ENCODE measurements at places on chromosomes 6 and 20.

GRCh38 chr20:57440678-57441509 lies 49.7 kb downstream of the RBM38 start:
- no peak for DNase-seq

- peak; percentile 75 for DNase-seq
Observed at GRCh38 chr20:38875175-38875993, 50.8 kb upstream of the FAM83D start.

DNA sequence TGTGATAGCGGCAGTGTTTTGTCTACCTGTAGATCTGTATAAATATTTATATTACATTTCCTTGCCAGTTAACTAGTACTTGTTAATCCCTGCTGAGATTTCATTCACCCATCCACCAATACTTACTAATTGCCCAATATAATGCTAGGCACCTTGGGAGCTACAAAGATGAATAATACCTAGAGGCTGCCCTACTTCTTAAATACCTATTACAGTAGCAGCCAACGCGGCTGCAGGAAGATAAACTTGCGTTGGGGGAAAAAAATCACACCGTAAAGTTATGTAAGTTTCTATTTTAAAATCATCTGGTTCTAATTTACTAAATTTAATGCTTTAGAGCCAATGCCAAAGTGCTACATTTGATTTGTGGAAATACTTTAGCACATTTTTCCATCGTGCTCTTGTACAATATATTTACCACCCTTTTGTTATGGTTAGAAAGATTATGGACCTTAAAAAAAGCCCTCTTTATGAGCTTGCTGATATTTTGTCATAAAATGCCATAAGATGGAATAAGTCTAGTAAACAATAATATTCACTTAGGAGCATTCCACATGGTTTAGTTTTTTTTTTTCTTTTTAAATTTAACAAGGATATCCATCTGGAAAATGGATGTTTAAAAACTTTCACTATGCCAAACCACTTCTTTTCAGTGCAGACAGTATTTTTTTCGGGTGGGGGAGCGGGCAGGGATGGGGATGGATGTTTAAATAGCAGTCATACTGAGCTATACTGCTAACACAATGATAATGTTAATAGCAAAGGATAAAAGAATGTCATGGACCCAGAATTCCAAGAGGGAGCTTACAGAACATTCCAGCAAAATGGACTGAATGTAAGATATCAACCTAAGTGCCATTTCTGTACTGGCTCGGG lies 13.2 kb upstream of the NEDD9 start:
- DNase-seq = no peak

- DNase-seq = no peak
Observed at GRCh38 chr6:143192766-143193165, 132.1 kb downstream of the AIG1 start.

DNA sequence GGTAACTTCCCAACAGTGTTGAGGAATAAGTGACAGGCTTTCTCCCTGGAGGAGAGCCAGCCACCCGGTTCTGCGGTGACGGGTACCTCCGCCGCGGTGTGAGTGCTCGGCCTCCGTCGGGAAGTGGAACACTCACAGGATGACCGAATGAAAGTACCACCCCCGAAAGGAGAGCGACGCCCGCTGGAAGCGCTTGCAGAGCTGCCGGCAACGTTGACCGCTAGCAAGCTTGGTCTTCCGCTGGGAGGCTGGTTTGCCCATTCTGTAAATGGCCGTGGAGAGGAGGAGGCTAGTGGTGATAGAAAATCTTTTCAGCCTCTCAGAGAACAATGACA lies 614 bp upstream of the TMEM242 start:
- DNase-seq = no peak

GRCh38 chr6:1042583-1043457 lies 269.1 kb upstream of the FOXQ1 start:
- no peak for DNase-seq

DNA sequence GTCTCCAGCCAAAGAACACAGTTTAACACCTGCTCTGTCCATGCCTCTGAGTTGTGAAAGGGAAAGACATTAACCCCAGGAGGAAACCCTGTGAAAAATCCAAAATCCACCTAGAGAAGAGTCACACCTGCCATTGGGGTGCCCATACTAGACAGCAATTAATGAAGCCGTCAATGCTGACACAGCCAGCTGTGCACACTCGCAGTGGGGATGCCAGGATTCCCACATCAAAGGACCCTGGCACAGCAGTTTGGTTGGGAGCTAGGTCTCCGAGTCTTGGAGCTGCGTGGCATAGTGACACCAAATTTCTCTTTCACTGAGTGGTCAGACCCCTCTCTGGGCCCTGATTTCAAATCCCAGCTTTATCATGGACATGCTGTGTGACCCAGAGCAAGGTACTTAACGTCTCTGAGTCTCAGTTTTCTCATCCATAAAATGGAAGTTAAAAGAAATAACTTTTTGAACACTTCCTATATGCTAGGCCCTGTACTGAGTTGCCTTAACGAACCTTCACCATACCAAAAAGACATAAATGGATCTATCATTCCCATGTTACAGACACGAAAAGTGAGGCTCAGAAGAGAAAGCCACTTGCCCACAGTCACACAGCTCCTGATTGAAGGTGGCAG lies 30.8 kb downstream of the BPIFB1 start:
- no peak for DNase-seq

- DNase-seq = peak; percentile 70
Observed at GRCh38 chr6:31558631-31559500, 11.5 kb downstream of the NFKBIL1 start.

- no peak for DNase-seq
Observed at GRCh38 chr20:4443016-4443415, 278.7 kb upstream of the PRND start.

DNA sequence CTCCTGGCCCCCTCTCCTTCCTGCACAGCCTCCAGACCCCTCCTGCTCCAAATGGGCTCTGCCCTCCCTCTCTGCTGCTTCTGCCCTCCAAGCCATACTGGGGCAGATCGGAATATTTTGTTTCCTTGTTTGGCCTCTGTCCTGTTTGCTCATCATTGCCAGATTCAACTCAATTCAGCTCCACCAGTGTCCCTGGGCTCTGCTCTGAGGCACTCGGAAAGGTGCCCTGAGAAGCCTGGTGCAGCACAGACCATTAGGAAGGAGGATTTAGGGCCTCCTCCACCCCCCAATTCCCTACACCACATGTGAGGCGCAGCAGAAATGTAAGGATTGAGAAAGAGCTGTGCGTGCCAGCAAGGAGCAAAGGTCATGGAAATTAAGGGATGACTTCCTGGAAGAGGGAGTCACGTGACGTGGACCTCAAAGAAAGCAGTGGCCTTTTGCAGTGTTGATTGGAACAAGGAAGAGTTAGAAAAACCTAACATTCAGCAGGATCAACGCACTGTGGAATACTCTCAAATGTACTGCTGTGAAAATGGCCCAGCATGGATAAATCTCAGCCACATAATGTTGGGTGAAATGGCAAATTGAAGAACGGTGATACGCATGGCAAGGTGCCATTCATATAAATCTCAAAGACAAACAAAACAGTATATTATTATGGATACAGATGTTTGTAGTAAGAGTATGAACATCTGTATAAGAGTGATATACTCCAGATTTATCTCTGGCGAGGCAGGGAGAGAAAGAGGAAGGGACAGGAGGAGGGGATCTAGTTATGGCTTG lies 229.5 kb upstream of the RNF24 start:
- DNase-seq = no peak

- peak; percentile 39 for DNase-seq
Observed at GRCh38 chr6:13681305-13682061, 30.2 kb downstream of the RANBP9 start.

GRCh38 chr6:28525496-28526039 lies at the start of gene GPX5:
Gene GPX5, plus strand, starts transcription at chr6:28525881. Its CDS starts 133 bp downstream, at chr6:28526014.
- no peak for DNase-seq

- DNase-seq = no peak
Observed at GRCh38 chr20:18004384-18005031, 35.7 kb downstream of the MGME1 start.

DNA sequence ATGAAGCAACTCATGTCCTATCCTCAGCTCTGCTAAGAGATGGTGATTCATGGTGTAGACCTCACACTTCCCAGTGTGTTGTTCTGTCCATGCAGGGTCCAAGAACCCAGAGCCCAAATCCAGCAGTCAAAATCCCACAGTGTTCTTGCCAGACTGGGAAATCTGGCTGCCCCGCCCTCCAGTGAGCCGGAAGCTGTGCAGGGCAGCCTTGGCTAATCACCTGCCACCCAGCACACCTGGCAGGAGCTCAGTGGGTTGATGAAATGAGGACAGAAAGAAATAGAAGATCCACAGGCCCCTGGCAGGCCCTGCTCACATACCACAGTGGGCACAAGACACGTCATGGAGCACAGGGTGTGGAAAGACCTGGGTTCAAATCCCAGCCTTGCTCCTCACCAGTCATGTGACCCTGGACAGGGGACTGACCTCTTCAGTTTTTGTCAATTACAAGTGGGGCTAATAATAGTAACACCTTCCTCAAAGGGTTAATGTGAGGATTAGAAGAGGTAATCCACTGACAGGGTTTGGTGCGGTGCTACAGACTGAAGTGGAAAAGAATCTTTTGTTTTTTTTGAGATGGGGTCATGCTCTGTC lies 13.6 kb upstream of the GUCA1A start:
- no peak for DNase-seq

GRCh38 chr6:15255481-15255880 lies 9.6 kb downstream of the JARID2 start:
- DNase-seq = no peak

DNA sequence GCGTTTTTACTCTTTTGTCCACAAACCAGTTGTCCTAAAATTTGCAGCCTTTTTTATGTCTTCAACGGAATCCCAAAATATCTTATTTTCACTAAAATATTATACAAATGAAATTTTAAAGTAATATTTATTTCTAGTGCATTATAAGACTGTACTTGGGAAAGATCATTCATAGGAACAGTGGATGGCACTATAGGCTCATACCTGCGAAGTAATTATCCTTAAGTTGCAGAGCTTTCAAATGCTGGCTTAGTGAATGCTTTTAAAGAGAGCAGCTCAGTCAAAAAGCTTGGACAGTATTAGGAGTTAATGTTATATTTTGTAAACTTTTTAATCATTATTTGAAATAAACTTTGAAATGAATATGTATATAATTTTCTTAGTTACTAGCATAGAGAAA lies 254.9 kb downstream of the CDKAL1 start:
- DNase-seq = no peak

DNA sequence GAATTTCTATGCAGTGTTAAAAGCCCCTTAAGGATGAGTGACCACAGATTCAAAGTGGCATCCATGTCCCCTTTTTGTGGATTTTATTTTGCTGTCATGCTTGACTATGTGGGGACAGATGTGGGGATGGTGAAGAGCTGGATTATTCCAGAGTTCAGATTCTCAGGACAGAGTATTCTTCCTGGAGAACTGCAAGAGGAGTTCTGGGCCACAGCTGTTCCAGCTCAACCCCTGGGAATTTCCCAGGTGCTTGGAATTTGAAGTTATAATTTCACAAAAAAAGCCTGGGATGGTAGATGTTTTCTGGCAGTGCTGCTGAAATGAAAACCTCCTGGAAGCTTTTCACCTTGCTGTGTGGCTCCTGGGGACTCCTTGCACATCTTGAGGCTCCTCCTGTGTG lies 671.8 kb upstream of the MARCKS start:
- DNase-seq = no peak

DNA sequence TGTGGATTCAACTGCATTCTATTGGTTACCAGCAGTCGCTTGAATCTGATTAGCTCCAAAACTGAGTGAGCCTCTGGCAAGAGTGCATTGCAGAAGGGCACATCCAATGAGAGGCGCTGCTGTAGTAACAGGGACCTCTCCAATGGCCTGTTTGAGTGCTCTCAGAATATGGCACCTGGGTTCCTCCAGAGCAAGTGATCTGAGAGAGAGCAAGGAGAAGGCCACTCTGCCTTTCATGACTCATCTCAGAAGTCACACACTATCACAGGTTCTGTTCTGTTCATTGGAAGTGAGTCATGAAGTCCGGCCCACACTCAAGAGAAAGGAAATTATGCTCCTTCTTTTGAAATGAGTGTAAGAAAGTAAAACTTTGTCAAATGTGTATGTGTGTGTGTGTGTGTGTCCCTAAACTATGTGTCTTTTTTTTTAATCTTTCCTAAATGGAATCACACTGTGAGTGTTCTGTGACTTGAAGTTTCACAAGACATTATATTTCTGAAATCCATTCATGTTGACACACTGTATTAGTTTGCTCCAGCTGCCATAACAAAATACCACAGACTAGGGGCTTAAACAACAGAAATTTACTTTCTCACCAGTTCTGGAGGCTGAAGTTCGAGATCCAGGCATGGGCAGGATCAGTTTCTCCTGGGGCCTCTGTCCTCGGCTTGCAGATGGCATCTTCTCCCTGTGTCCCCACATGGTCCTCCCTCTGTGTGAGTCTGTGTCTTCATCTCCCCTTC lies 138.3 kb upstream of the CDYL start:
- no peak for DNase-seq

DNA sequence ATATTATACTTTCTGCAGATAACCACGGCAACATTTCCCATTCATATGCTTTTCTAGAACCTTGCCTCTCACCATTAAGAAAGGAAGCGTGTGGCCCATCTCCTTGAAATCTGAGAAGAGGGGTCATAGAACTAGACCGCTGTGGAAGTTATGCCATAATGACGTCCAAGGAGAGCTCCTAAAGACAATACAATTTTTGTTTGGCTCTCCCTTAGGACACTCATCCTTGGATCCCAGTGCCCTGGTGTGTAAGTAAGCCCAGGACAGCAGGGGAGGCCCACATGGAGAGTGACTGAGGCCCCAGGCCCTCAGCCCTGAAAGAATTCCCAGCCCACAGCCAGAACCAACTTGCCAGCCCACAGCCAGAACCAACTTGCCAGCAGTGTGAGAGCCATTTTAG lies 379.6 kb downstream of the FOXA2 start:
- DNase-seq = no peak

All from CD4-positive, alpha-beta T cell treated with Interleukin-6 at 100 ng/mL for 8 hours (primary cell).